Stimulated activated CD4-positive, alpha-beta T cell treated with anti-CD3 and anti-CD28 coated beads, TNF-alpha, amount 100 ng/mL, for 1 hour (primary cell): ENCODE measurements at places on chromosomes 11 and 22.

GRCh38 chr22:49103314-49104059 is 724.2 kb downstream of the BRD1 start:
- DNase-seq: no peak

DNA sequence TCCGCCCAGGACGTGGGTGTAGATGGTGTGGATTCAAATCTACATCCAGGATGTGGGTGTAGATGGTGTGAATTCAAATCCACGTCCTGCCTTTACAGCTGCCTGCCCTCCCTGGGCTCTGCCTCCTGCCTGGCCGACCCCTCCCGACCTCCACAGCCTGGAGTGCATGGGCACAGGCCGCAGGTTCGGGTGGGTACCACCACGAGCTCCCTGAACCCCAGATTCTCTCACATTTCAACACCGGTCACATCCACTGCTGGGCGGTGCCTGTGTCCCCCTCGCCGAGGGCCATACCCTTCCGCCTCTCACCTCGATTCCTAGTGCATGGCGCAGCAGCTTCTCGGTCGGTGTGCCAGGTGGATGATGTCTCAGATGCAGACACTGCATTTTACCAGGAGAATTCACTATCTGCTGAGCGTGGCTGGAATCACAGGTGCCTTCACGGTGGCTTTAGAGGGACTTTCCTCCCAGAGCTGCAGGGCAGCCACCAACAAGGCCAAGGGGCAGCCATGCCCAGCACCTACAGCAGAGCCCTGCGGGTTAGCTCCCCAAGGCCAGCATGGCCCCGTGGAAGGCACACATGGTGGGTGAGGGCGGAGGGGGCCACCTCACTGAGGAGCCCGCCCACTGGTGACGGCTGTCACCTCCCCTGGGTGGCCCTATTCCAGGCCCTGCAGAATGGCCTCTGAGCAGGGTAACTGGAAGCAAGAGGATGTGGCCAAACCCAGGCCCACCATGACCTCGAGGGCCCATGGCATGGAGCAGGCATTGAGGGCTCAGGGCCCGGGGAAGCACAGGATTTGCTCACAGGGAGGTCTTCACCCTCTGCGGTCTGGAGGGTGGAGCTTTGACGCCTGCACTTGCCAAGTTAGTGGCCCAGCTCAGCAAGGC is 638.5 kb downstream of the TBC1D22A start:
- no peak for DNase-seq

GRCh38 chr11:3130269-3131071 is 34.6 kb downstream of the OSBPL5 start:
- no peak for DNase-seq

GRCh38 chr11:79269611-79270307 is 171.1 kb downstream of the TENM4 start:
- DNase-seq: no peak

GRCh38 chr11:100675115-100675650 is 11.9 kb upstream of the ARHGAP42 start:
- no peak for DNase-seq

GRCh38 chr11:57777969-57778317 is 16.3 kb downstream of the CTNND1 start:
- no peak for DNase-seq

GRCh38 chr11:72135891-72136683 is 562 bp downstream of the FOLR3 start:
- no peak for DNase-seq
